ENCODE measurements at places on chromosomes 1 and 21.

GRCh38 chr21:45250914-45251634 lies 36.6 kb downstream of the POFUT2 start:
- no peak for DNase-seq

DNA sequence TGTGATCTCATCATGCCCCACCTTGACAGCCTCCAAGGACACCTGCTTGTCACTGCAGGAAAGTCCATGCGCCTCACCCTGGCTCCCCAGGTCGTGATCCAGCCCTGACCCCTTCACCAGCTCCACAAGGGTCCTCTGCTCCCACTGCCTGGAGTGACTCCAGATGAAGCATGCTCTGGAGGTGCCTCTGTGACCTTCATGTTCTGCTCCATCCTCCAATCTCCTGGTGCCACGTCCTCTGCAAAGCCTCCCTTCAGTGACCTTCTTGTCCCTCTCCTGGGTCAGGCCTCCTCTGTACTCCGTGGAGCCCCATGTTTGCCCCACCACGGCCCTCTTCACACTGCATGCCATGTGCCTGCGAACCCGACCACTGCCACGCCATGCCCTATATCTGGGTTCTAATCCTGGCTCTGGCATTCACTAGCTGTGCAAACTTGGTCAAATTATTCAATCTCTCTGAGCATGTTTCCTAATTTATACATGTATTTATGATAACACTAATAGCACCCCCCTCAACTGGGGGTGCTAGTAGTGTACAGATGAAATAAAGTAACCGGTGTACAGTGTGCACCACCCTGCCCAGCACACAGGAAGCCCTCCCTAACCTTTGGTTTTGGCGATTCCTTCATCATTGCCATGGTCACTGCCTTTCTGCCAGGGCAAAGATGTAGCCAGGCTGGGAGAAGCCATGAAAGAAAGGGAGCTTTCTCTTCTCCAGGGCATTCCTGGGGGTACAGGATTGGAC lies 77.4 kb downstream of the STUM start:
- no peak for DNase-seq

DNA sequence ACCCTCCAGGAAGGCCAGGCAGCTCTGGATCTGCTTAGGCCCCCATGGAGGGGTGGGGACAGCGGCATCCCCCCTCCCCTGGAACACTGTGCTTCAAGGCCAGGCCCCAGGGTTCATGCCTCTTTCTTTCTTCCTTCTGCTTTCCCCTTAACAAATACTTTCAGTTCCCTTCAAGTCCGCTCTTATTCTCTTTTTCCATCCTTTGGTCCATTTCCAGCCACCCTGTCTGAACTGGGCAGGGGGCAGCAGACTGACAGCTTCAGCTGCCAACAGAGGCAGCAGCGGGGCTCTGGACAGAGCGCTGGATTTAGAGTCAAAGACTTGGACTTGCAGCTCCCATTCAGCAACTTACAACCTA lies 1.1 kb upstream of the CD244 start:
- DNase-seq, result no peak

- DNase-seq, result no peak
Measured at GRCh38 chr1:161021970-161022353, 1.0 kb upstream of the F11R start.

- no peak for DNase-seq
Measured at GRCh38 chr1:60427194-60427593, 353.6 kb upstream of the C1orf87 start.

DNA sequence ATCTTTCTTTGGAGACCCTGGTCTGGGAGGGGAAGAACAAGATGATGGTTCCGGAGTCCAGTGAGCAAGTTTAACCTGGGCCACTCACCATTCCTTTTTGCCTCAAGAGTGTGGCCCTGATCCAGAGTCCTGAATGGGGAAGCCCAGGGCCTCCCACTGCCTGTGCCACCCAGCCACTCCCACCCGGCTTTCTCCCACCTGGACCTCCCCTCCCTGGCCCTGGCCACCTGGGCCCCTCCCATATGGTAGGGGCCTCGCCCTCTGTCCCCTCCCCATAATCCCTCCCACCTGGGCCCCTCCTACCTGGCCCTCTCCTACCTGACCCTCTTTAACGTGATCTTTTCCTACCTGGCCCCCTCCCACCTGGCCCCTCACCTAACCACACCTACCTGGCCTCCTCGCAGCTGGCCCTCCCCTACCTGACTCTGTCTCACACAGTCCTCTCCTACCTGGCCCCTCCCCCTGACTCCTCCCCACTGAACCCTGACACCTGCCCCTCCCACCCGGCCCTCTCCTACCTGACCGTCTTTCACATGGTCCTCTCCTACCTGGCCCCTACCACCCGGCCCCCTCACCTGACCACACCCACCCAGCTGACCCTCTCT lies 220.7 kb upstream of the VAMP3 start:
- DNase-seq, result no peak

DNA sequence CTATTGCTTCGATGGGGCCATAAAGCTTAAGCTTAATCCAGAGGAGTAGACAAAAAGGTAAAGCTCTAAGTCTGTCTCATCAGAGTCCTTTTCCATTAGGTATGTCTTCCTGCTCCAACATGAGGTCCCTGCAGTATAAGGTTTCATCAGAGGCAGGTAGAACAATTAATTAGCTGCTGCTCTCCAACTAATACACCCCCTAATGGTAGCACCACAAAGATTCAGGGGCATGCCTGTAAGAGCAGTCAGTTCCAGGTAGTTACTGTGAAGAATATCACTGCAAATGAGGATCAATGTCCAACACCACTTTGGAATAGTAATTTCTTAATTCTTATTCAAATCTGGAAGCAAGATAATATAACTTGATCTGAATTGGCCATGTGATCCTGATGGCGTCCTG lies 160.3 kb upstream of the ESRRG start:
- no peak for DNase-seq

All from astrocyte of the spinal cord (primary cell).